ENCODE measurements at places on chromosomes 4 and X.

DNA sequence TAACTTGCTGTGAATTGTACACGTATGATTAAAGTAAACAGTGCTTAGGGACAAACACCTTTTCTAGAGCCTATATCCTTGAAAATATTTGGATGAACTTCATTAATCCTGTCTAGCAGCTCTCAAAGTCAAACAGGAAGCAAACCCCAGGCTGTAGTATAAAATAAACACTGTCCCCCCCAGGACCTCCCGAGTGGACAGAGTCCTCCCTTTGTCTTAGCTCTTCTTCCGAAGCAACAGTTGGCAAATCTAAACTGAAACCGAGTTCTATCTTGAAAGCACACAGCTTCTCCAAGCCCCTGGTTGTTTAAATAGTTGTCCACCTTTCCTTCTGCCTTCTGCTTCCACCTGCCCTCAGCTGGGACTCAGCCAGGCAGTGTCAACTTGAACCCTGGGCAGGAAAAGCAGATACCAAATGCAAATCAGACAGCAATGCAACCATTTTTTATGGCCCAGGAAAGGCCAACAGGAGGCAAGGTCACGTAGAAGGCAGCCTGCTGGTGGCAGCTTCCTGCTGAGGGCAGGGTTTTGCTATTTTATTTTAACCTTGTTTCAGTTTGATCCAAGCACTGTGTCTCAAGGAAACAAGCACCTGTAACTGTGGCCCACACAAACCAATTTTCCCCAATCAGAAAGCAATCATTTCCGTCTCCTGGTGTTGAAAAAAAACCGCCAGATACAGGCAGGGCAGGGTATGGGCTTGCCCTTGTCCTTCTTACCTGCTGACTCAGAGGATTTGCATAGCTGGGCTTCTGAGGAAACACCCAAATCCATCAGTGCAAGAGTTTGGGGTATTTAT, 110.3 kb upstream of the KIT start:
- DNase-seq = no peak

- DNase-seq = peak; percentile 15
These were observed 146.8 kb upstream of the USP9X start for GRCh38 chrX:40938423-40938822.

DNA sequence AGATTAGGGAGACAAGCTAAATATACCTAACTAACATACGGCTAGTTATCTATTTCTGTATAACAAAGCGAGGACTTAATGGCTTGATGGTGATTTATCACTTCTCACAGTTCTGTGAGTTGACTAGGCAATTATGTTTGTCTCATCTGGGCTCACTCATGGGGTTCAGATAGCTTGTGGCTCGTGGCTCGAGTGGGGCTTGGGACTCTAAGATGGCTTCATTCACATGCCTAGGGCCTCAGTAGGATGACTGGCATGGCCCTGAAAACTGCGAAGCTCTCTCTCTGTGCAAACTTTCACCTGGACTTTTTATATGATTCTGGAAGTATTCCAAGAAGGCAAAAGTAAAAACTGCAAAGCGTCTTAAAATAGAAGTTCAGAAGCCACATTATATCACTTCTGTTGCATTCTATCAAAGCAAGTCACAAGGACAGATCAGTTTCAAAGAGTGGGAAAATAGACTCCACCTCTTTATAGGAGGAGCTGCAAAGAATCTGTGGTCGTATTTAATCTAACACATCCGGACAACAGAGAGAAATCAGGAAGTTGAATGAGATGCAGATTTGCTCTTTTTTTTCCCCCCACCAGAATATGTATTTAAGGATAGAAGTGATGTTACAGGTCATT, 491.2 kb downstream of the INPP4B start:
- no peak for DNase-seq

- no peak for DNase-seq
These were observed 156.2 kb downstream of the GABRB1 start for GRCh38 chr4:47187608-47188007.

DNA sequence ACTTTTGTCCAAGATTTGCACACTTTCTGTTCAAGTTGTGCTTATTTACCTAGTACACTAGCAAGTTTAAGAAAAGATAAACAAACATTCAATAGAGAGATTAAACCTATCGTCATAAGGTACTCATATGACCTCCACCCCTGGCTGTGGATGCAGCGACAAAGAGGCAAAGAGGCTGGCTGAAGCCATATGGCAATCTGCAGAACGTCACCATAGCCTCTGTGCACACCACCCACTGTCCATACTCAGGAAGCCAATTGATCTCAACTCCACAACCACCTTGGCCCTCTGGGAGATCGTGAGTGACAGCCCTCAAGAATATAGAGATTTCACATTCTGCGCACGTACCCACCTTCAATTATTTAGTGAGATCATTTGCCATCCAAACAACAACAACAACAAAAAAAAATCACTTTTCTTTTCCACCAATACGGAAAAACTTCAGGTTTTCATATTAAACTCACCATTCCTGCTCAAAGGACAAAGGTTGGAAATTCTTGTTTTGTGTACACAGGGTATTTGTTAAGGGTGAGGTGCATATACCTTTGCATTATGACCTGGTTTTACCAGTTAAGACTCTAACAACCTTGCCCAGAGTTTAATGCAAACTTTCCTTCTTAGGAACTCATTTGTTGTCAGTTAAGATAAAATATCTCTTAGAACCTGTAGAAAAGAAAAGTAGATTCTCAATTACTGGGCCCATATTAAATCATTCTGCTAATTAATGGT, 243.0 kb upstream of the FSTL5 start:
- no peak for DNase-seq

DNA sequence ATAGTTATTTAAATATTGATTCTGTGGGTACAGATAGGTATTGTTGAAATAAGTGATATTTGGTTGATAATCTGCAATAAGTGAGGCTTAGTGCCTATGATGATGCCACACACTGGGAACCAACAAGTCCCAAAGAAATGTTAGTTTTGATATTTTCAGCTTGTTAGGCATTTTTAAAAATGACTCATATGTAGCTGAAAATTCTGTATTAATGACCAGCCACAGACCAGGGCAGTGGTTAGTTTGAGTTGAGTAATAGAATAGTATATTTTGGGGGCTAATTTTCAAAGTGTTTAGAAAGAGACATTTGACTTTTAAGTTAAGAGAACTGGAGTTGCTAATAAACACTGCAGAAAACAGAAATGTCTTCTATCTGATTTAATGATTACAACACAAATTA, 9.4 kb downstream of the INTU start:
- peak; percentile 13 for DNase-seq

DNA sequence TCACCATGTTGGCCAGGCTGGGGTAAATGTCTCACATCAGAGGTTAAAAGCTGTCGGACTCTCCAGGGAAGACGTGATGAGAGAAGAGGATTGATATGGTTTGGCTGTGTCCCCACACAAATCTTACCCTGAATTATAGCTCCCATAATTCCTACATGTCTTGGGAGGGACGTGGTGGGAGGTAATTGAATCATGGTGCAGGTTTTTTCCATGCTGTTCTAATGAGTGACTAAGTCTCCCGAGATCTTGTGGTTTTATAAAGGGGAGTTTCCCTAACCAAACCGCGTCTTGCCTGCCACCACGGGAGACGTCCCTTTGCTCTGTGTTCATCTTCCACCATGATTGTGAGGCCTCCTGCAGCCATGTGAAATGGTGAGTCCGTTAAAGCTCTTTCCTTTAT, 64.4 kb downstream of the ASMT start:
- DNase-seq = no peak

DNA sequence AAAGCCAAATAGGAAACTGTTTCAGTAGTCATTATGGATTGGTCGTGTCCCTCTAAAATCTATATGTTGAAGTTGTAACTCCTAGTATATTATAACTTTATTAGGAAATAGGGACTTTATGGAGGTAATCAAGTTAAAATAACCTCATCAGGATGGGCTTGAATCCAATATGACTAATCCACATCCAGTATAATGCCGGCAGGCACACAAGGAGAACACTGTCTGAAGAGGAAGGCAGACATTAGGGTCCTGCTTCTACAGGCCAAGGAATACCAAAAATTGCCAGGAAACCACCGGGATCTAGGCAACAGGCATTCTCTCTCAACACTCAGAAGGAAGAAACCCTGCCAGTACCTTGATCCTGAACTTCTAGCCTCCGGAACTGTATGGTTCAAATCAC, 130.3 kb downstream of the ATP10D start:
- DNase-seq = peak; percentile 7

DNA sequence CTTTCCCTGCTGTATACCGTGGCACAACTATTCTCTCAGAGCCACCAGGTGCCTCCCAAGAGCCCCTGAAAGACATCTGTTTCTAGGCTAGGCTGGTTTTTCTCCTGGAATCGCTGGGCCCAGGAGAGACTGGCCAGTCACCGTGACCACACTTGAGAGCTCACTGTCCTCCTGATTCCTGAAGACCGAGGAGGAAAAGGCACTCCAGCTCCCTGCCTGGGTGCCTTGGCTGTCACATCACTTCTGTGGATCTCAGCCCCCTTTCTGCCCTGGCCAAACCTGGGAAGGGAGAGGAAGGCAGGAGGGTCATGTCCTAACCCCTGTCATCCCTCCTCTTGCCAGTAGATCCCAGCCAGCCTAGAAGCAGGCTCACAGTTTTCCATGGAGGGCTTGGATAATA, 54.7 kb upstream of the LAS1L start:
- DNase-seq = no peak

GRCh38 chr4:40581254-40582140, 48.2 kb downstream of the RBM47 start:
- no peak for DNase-seq

DNA sequence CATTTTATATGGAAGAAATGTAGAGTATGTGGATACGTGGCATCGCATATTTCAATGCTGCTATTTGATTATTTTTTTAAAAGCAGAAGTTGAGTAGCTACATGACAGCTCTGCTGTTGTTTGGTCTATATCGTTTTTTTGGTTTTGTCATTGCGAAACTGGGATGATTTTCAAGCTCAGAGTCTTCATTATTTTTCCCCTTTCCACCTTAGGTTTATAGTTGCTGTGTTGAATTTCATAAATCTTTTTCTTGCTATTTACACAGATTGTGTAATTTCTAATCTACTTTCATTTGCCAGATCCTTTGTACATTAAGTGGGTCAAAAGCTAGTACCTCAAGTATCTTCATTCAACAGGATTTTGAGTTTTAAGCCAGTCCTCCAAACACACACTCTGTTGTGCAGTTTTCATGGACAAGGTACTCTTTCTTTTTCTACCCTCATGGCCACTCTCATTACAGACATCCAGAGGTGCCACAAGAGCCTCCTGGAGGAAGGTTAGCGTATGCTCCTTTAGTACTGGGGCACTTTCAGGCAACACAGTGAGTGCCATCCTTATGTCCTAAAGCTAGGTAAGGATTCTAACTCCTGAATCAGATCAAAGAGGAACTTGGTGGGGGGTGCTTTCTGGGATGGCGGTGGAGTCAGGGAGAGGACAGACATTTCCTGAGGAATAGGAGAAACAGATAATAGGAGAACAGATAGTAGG, 123.2 kb downstream of the FHIP1A start:
- no peak for DNase-seq

- no peak for DNase-seq
These were observed 624.8 kb upstream of the ATOH1 start for GRCh38 chr4:93203708-93204107.
